Activated CD8-positive, alpha-beta memory T cell treated with anti-CD3 and anti-CD28 coated beads, Interleukin-2, amount 50 U/mL, for 4 hours (primary cell): ENCODE measurements at places on chromosomes 2 and 18.

GRCh38 chr2:215314896-215315295 is 3.0 kb downstream of the ATIC start:
- no peak for DNase-seq

DNA sequence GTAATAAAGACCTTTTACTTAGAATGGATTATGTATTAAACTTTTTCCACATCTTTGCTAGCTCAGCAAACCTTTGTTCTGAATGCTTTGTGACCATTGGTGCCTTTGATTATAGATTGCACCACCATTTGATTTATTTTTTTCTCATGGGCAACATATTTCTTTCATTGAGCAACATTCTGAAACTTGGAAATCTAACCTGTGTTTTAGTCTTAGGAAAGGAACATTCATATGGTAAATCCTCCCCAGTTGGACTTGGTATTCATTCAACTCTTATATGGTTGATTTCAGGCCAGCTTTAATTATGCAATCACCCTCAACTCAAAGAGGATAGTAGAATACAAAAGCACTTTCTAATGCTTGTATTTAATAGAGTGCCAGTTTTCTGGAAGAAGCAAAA is 1077.9 kb upstream of the ZEB2 start:
- DNase-seq, result no peak

DNA sequence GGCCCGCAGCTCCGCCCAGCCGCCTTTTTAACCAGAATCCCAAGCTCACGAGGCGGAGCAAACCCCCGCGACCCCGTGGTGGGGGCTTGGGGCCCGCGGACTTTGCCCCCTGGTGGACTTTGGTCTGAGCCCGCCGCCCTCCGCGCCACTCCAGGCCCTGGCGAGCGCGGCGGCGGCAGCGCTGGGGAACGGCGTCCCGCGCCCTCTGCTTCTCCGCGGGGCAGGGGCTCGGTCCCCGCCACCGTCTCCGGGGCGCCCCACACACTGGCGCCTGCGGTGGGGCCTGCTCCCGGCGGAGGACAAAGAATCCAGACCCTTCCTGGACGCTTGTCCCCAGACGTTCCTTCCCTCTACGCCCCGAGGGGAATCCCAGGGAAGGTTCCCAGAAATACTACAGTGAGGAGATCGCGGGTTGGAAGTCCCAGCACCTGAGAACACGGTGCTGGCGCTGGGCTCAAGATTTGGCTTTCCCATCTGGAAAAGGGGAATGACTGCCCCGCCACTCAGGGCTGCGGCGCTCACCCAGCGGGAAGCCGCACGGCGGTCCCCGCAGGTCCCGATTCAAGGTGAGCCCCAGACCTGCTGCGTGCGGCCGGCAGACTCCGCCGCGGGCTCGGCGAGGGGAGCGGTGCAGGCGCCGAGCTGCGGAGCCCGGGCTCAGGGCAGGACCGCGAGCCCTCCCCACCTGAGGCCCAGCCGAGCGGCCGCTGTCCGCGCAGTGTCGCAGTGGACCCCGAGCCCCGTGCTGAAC is at the start of gene HAAO:
TSS of gene HAAO (minus strand) at position 1 of the 751 bp plus-strand sequence. CDS start 47 bp downstream, outside the sequence.
- no peak for DNase-seq

DNA sequence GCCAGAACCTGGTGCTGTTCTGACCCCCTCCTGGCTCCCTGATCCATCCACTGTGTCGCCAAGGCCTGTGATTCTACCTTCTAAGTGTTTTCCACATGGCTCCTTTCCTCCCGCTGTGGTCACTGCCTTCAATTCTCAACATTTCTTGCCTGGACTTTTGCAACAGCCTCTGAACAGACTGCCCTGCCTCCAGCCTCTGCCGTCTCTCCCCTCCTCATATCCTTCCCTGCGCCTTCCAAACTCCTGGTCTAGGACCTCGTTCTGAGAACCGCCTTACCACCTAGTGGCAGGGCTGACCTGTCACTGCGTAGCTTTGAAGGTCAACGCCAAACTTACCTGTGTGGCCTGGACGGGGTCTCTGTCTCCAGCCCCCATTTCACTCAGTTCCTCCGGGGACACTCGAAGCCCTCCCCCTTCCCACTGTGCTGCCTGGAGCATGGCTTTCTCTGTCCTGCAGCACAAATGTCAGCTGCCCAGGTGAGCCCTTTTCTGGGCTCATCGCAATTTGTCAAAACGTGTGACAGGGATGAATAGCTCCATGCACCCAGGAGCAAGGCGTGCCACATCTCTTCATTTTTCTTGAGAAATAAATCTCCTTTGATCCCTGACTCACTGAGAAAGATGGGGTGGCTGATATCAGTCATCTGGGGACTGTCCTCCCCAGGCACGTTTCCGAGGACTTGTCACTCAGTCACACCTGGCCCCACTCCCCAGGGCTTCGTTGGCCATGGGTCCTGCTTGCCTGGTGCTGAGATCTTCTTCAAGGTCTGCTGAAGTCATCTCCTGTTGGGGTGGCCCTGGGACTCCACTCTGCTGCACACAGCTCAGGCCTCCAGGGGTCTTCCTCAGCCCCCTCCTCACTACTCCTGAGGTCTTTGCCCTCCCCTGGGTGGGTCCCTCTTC is 46.7 kb downstream of the LDLRAD4 start:
- DNase-seq, result no peak

DNA sequence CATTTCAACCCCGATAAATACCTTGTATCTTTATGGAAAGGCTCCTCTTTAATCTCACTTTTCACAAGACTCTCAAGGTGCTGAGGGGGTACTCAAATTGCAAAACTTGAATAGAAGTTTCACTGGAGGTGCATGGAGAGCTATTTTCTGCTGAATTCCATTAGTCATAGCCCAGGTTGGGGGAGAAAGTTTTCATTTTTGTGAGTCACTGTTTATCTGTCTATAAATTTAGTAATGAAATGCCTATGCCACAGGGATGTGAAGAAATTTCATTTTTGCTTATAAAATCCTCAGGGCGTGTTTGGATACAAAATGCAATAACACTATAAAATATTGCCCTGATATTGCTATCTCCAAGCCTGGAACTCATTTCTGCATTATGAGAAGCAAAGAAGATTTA is 346.3 kb downstream of the LRATD1 start:
- DNase-seq, result no peak

GRCh38 chr2:30029804-30030203 is 108.4 kb upstream of the ALK start:
- no peak for DNase-seq

DNA sequence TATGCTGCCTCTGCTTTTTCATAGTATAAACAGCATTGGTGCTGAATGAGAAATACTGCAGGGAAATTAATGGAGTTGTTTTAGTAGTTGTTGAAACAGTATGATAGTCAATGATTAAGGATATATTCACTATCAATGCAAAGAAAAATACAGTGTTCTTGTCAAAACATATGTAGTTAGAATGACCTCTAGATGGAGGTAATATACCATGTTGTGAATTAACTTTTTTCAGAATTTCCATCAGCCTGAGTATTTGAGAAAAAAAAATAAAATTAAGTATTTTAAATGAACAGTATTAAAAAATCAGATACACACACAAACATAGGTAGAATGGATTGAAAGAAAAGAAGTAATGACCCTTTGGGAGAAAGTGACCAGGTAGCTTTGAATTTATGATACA is 59.5 kb downstream of the RMDN2 start:
- no peak for DNase-seq

DNA sequence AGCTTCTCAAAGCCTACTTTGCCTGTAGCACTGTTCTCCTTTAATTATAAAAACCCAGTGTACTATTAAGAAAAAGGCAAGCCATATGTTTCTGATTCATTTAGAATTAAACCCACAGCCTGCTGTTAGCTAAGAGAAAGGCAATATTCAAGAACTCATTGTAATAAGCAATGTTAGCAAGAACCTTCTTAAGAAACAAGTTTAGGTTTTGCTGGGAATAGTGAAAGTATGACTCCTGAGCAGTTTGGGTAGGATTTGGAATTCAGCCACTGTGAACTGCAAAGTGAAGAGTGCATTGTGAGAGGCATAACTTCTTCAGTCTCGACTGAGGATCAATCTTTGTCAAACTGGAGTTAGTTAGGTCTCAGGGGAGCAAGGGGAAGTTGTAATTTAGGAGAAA is 206.5 kb upstream of the NT5C1B start:
- no peak for DNase-seq
